CD4-positive, alpha-beta T cell treated with Interleukin-4 for 1 hour (primary cell): ENCODE measurements at places on chromosomes 2 and 18.
A peak's percentile ranks its signal among the peaks of the same experiment; 100 is the strongest.

DNA sequence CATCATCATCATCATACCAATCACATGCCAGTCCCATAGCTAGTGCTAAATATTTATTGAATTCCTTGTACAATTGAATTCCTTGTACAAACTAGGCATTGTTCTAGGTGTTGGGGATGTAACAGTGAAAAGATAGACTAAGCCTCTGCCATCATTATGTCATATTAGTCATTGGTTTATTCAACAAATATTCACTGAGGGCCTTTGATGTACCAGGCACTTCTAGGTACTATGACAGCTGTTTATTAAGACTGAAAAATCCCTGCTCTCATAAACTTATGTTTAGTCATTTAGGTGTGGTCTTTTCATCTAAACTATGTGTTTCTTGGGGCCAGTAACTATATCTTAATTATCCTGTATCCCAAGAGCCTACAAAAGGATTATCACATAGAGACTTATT is 412.3 kb upstream of the ETAA1 start:
- no peak for DNase-seq

GRCh38 chr2:96146153-96146880 is 1.1 kb upstream of the DUSP2 start:
- peak; percentile 92 for DNase-seq

DNA sequence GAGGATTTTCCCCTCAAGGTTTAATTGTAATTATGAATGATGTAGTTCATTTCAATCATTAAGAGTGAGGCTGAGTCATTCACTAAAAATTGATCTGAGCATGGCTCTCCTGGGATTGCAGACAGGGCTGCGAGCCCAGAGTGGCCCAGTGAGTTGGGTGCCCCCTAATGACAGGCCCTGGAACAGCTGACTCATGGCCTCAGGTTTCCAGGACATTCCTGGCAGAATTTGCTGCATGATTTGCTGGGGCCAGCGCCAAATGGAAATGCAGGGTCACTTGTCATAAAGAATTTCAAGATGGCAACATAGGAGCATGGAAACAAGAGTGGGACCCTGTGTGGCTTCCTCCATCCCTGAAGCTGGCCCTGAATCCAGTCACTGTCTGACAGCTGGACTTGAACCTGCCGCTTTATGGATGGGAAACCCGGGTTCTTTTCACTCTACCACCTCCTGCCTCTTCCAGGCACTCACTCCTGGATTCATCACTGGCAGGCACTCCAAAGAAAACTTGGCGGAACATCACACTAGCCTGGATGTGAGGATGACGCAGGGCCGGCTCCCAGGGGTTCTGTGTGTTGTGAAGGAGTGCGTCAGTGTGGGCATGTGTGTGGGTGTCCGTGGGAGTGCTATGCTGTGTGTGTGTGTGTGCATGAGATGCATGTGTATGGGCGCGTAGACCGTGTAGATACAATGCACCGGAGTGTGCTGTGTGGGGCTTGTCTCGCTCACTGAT is 15.2 kb downstream of the OTOF start:
- DNase-seq: no peak

- no peak for DNase-seq
Measured at GRCh38 chr2:217752714-217753459, 249.9 kb downstream of the TNS1 start.

- no peak for DNase-seq
Measured at GRCh38 chr2:229370509-229370908, 99.4 kb upstream of the PID1 start.

- no peak for DNase-seq
Measured at GRCh38 chr18:59051470-59052165, 88.1 kb upstream of the SEC11C start.

- DNase-seq: no peak
Measured at GRCh38 chr18:12290086-12290485, 18.0 kb upstream of the TUBB6 start.

- no peak for DNase-seq
Measured at GRCh38 chr2:138267902-138268254, 233.7 kb upstream of the SPOPL start.

DNA sequence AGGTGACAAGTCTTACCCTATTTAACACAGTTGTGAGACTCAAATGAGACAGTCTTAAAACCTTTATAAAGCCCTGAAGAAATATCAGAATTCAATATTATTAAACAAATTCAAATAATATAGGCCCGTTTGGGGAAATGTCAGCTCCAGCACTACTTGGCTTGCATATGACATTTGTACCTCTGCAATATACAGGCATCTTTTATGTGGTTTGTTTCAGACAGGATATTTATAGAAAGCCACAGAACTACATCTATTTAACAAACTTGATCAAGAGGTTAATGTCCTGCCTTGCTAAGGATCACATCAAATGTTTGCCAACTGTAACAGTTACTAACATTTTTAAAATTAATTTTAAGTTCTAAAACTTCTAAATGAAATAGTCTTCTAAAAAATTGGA is 3.2 kb upstream of the MREG start:
- DNase-seq: no peak

GRCh38 chr2:121103960-121104359 is 181.0 kb downstream of the TFCP2L1 start:
- no peak for DNase-seq

DNA sequence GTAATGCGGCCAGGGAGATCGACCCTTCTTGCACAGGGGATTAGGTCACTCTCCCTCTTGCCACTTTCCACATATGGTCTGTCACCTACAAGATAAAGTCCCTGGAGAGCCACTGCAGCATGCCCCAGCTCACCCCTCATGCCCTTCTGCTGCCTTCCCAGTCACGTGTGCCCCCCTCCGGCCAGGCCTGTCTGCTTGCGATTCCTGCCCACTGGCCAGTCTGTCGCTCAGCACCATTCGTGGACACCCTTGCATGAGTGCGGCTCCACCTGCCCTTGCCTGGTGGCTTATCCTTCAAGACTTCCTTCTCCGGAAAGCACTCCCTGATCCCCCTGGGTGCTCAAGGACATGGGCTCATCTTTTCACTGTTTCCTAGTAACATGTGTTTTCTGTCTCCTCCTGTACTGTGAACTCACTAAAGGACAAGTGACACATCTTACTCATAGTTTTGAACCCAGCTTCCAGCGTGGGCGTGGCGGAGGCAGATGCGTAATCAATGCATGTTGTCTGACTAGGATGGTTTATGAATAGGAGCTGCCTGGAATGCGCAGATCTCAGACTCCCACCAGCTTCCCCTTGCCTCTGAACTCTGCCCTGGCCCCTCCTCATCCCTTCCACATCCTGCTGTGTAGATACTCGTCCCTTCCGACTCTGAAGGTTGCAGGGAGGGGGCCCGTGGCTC is 7.8 kb upstream of the NT5DC4 start:
- no peak for DNase-seq

- DNase-seq: no peak
Measured at GRCh38 chr2:186099826-186100225, 361.2 kb downstream of the FSIP2 start.

GRCh38 chr2:104944495-104944894 is 90.6 kb downstream of the POU3F3 start:
- DNase-seq: no peak

- DNase-seq: no peak
Measured at GRCh38 chr18:25449046-25449445, 97.1 kb upstream of the ZNF521 start.

- DNase-seq: no peak
Measured at GRCh38 chr2:121479882-121480522, 50.7 kb upstream of the RNU4ATAC start.

DNA sequence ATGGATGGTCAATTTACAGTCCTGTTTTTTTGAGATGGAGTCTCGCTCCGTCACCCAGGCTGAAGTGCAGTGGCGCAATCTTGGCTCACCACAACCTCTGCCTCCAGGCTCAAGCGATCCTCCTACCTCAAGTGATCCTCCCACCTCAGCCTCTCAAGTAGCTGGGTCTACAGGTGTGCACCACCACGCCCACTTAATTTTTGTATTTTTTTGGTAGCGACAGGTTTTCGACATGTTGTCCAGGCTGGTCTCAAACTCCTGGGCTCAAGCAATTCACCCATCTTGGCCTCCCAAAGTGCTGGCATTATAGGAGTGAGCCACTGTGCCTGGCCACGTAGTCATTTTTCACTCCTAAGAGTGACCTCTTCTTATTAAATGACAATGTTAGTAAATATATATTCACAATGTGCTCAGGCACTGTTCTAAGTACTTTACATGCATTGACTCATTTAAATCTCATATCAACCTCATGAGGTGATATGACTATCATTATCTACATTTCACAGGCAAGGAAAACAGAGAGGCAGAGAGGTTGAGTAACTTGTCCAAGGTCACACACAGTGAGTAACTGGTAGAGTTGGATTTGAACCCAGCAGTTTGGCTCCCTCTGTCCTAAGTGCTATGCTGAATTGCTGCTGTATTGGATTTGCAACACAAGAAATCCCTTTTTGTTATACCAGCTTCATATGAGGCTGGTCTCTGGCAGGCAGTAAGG is 5.6 kb upstream of the DIS3L2 start:
- DNase-seq: no peak

DNA sequence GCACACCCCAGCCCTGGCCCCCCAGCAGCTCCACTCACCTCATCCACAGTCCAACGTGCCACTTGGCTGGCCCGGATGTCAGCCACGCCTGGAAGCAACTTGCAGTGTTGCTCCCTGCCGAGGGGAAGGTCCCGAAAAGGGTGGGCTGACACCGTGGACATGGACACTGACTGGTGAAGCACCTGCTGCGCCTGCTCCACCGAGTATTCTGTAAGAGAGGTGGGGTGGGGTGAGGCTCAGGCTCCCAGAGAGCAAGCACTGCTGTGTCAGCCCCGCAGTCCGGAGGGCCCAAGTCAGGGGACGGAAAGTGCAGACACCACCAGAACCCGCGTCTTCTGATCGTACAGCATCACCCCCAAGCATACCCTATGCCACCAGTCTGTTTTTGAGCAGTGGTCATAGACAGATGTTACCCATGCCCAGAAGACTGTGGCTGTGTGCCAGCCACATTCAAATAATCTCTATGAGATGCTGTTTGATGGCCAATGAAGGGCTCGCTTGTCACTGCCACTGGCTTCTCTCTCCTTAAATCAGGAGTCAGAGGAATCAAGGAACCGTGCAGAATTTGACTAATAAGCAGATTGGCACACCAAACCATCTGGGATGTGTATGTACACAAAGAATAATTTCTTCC is 74.2 kb upstream of the TMEM200C start:
- DNase-seq: no peak

DNA sequence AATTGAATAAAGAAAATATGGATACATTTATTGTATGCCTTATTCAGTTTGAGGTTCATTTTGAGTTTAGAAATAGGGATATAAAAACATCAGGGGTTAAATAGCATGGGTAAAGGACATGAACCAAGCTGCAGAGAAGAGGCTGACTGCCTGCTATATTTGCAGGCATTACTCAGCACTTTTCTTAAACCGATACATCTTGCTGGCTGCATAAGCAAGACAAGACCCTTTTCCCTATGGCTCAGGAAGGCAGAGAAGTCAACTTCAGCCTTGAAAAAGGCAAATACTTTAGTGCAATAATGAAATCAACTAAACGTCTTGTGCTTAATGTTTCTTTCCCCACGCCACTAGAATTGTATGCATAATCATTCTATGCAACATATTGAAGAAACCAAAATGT is 36.4 kb downstream of the SCN1A start:
- DNase-seq: no peak

DNA sequence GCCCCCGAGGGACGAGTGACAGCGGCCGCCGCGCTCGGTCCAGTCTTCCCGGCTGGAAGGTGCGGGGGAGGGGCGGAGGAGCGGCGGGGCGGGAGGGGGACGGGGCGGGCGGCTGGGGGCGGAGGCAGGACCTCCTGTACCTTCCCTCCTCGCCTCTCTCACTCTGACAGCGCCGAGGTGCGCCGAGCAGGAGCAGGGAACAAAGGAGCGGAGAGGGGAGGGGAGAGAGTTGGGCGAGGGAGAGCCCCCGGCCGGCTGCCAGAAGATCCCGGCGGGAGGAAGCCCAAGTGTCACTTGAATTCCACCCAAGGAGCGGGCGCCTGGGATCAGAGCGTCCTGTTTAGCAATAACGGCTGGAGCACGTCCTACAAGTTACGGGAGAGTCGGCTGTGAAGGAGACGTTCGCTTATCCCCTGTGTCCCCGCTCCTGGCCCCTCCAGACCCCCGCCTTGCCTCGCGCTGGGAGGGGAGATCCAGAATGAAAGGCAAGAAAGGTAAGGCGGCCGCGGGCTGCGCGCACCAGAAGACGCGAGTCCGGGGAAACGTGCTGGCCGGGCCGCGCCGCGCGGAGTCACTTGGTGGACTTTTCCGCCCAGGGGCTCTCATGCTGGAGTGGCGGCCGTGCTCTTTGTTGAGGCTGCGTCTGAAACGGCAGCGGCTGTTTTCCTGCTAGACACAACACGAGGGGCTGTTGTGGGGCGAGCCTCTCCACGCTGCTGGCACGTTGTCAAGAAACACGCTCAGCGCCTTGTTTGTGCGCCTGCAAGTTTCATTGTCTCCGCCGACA is at the start of gene TGIF1:
Gene TGIF1 (plus strand): TSS at position 161 of the 787 bp plus-strand sequence. CDS start 318 bp downstream, at position 479.
- peak; percentile 84 for DNase-seq

- DNase-seq: no peak
Measured at GRCh38 chr2:188466761-188467160, 175.1 kb downstream of the GULP1 start.

DNA sequence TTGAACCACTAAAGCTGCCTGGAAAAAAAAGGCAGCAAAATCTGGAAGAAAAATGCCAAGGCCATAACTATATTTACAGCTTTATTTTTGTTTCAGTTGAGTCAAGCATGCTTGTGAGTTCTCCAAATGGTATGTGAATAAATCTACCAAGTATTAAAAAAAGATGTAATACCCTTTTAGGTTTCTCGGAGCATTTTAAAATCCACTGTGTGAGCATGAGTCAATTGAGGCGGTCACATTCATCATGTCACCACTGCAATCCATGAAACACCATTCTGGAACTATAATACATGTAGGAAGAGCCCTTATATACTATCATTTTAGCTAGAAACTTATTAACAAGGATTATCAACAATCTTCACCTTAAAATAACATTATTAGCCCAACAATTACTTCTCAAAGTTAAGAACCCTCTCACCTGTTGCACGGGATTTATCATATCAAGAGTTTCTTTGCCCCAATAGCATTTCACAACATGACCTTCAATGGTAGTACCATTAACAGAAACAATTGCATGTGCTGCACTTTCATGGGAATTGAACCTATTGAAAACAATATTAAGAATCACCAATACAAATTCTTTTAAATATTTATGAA is 24.2 kb upstream of the C2orf42 start:
- no peak for DNase-seq
